ENCODE measurements at places on chromosomes 12 and 14. TPM values are rescaled to one million over a fixed set of nuclear protein-coding genes. Genes with fewer than 3 reads are reported as not detected.

The GCH1 gene
- 4.8 TPM for total RNA-seq

The ABCB9 gene
- 6.0 TPM for total RNA-seq

The NEUROD4 gene
- total RNA-seq = not detected

The FOXA1 gene
- not detected for total RNA-seq

The EPS8 gene
- total RNA-seq = 29.8 TPM

The PTCSC3 gene
- not detected for total RNA-seq

The RAP1B gene
- 87.5 TPM for total RNA-seq

The NUAK1 gene
- 30.2 TPM for total RNA-seq

The SDSL gene
- 4.2 TPM for total RNA-seq

The ZNF891 gene
- total RNA-seq = 1.3 TPM

The MYL2 gene
- 27.5 TPM for total RNA-seq

The RNFT2 gene
- 2.5 TPM for total RNA-seq

The PLEKHH1 gene
- 3.5 TPM for total RNA-seq

- no peak for DNase-seq
Measured at GRCh38 chr12:15323480-15323879, 1.2 kb downstream of the PTPRO start.

DNA sequence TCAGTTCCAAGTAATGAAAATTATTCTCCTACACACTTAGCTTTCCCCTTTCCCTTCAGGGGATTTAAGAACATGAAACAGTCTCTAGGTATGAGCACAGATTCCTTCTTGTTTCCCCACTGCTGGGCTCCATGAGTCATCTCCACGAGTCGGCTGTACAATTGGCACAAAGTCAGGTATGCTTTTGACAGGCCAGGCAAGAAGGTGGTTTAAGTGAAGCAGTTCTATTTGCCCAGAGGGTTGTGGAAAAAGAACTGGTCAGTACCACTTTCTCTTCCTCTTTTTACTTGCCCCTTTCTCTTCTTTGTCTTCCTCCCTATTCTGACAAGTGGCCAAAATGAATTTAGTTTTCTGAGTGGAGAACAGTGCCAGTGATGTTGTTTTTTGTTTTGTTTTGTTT, 16.3 kb downstream of the DYNC1H1 start:
- DNase-seq = no peak

DNA sequence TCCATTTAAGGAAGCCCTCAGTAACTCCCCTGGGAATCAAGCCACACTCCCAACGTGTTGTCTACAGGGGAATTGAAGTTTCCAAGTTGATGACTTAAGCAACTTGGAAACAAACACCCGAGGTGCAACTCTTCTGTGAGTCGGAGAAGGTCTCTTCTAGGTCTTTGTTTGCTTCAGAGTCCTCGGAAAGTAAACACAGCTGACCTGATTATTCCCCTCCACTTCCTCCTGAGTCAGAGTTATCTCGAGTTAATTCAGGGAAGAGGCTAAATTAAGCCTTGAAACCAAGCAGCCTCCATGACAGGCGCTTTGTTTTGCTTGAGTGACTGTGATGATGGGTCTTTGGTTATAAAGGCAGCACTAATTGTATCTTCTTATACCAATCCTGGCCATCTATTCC, 41.8 kb downstream of the TUNAR start:
- no peak for DNase-seq

DNA sequence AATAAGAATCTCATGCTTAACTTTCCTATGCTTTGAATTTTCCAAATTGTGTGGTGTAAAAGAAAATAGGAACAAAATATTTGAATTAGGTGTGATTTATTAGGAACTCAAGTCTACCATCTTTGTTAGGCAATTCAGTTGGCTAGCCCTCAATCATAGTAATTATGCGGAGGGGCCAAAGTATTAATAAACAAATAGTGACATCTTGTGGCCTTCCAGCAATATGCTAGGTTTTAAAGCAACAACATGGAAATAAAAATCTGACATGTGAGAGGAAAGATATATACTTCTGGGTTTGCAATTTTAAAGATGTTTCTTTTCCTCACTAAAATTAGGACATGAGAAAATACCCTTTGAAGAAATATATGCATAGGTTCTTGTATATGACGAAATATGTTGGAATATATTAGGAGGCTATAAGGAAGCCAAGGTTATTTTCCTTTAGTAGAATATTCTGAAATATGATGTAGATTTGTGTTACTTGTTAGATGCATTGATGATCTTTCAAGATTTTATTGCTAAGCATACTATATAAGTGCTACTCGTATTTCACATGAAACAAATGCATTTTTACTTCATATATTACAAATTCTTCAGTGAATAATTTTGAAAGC, 200.4 kb downstream of the PTPRO start:
- no peak for DNase-seq

GRCh38 chr14:91375720-91376452, 41.7 kb downstream of the CCDC88C start:
- DNase-seq = no peak

DNA sequence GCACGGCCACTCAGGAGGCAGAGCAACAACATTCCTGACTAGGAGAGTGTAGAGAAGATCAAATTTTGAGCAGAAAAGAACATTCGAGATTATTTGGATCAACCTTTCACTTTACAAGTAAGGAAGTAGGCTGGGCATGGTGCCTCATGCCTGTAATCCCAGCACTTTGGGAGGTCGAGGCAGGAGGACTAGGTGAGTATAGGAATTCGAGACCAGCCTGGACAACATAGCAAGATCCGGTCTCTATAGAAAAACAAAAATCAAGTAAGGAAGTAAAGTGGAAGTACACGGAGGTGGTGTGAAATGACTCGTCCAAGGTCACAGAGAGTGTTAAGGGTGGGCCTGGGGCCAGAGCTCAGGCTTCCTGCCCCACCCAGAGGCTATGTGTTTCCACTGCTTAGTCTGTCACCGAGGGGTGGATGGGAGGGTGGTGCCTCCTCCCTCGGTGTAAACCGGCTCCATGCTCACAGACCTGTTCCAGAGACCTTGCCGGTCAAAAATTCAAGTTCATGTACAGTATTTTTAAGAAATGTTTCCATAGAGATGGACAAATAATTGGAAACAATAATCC, 51.9 kb downstream of the MAP1LC3B2 start:
- DNase-seq = peak; percentile 62

- no peak for DNase-seq
Measured at GRCh38 chr12:110616471-110617115, 2.7 kb downstream of the TCTN1 start.

DNA sequence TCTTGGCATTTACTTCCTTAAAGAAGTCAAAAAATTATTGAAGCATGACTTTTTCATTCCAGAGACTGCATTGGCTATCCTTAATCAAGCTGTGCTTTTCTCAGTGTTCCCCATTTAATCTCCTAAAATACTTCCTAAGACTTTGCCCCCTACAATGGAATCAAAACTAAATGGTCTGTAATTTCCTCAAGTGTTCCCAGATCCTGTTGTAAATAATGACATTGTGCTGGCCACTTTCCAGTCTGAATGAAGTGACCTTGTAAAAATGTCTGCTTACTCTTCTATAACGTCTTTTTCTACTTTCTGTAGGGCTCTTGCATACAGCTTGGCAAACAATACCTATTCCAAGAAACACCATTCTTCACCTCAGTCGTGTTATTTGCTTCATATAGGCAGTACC, 45.3 kb upstream of the MBIP start:
- no peak for DNase-seq

- DNase-seq = no peak
Measured at GRCh38 chr12:101127521-101128219, 82.4 kb downstream of the SLC5A8 start.

- DNase-seq = no peak
Measured at GRCh38 chr12:113332688-113333417, 2.1 kb downstream of the SLC8B1 start.

GRCh38 chr12:107035733-107036132, 48.8 kb upstream of the MTERF2 start:
- no peak for DNase-seq

DNA sequence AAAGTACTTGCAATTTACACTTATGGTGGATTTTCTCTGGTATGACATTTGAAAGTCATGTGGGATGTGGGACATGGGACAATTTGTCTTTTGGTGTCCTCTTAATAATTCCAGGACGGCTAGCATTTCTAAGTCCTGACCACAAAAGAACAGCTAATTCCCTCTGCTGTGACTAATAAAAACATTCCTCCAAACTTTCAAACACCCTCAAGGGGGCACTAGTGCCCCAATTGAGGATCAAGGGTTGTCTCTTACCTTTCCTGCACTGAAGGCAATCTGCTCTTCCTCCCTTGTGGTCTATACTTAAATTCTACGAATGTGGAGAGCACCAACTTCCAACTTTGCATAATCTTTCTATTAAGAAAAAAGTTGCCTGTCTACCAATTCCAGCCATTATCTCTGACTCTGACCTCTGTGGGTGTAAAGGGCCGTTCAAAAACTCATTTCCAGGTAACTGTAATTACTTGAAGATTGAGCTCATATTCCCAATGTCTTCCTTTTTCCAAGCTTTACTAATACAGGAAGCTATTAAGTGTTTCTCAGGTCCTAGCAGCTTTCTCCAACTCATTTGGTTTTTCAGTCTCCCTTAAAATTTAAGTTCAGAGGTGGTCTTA, 210.2 kb downstream of the PTPRO start:
- no peak for DNase-seq

DNA sequence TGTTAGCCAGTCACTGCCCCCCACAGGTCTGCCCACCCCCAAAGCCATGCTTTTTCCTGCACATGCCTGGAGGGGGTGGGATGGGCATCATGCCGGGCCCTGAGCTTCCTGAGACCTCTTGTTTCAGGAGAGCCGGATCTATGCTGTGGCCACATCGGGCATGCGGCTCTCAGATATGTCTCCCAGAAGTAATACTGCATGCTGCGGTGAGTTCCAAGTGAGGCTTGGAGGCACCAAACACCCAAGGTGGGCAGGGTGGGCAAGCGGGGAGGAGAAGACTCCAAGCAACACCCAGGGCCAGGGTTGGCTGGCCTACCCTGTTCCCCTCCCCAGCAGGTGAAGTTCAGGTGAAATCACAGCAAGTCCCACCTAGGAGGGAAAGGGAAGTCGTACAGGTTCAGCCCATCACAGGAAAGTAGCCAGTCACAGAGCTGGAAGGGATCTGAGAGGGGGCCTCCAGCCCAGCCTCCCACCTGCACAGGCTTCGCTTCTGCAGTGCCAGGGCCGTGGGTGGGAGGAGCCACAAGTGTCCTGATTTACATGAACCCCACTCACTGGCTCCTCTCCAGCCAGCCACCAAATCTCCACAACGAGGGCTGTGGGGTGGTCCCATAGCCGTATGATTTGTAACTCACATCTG, 30.9 kb downstream of the PIGH start:
- no peak for DNase-seq

DNA sequence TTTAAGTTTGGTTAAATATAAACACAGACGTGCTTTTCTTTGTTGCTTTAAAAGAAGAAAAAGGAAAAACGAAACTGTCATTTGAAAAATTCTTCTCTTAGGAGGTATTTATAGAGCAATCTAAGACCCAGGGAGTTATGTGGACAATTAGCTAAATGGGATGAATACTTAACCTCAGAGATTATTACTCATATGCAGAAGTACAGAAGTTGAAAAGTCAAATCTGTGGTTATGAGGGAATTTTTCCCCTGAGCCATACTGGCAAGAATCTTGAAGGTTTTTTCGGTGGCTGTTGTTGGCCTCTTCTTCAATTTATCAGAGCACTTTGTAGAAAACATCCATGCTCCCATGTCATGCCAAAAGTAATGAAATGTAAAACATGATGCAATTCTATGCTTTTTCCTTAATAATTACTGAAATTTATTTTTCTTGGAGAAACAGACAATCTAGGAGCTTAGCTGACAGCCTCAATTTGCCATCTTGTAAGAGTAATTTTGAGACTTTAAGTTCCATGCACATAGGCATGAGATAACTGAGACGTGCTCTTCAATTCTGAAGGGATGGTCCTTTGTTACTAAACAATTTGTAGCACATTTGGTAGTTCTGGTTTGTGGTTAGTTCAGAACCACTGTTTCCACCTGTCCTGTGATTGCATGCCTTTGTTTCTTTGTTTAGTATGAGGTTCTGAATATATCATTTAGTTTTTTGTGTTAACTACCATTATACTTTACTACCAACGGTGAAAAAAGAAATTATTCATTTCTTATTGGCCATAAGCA, 126.6 kb downstream of the BCAT1 start:
- no peak for DNase-seq

- no peak for DNase-seq
Measured at GRCh38 chr14:31766315-31766892, 205.2 kb downstream of the NUBPL start.

DNA sequence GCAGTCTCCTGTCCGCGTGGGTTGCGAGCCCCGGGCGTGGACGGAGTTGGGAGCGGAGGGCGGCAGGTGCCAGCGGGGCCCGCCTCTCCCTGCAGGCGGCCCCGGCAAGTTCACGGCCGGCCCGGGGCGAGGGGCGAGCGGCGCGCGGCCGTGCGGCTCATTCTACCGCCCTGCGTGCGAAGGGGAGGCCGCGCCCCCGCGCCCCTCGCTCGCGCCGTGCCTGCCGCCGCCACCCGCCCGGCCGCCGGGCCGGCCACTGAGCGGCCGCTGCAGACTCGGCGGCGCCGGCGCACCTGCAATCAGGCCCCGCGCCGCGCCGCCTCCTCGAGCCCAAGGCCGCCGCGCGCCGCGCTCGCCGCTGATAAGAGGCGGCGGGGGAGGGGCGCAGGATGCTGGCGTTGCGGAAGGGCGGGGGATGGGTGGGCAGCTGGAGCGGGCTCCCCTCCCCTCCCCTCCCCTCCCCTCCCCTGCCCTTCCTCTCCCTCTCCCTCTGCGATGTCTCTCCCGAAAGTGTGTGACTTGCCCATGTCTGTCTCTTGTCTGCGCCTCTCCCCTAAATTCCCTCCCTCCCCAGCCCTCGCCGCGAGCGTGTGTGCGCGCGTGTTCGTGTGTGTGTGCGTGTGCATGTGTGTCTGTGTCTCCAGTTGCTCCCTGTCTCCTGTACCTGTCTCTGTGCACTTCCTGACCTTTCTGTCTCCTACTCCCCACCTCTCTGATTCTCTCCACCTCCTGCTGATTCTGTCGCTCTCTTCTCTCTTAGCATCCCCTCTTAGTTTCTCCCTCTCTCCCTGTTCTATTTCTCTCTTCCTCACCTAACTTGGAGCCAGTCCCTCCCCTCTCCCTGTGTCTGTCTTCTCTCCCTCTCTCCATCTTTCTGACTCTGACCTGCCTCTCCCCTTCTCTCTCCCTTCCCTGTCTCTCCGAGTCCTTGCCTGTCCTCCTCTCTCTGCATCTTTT, 768.1 kb upstream of the TBX3 start:
- peak; percentile 42 for DNase-seq

DNA sequence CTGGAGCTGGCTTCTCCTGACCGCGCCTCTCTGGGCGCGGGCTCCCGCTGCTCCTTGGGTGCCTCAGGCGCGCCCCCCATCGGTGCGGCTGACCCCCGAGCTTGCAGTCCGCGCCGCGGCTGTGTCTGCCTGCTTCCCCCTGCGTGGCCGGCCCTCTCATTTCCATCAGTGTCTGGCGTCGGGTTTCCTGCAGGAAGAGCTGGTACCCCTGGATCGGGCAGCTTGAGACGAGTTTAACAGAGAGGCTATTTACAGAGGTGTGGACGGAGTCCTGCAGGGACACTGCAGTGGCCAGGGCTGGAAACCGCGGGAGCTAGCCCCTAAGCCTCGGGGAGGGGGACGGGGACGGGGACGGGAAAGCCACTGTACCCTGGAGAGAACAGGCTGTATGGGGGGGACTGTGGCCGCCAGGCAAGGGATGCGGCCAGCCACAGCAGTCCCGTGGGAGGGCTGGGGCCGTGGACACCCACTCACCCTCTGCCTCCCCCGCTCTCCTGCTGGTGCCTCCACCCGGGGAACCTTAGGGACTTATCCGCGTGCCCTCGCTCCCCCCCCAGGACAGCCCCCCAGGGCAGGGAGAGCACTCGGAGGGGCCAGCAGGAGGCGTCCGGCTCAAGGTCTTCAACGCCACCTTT, 3.7 kb upstream of the CACNA2D4 start:
- peak; percentile 40 for DNase-seq

GRCh38 chr12:76786986-76787385, 23.1 kb downstream of the ZDHHC17 start:
- no peak for DNase-seq

- DNase-seq = no peak
Measured at GRCh38 chr14:94360945-94361565, 27.3 kb downstream of the SERPINA1 start.

Measured in right cardiac atrium (tissue), 5 donors.